ENCODE measurements at places on chromosomes 12 and 14. TPM values are rescaled to one million over a fixed set of nuclear protein-coding genes. Genes with fewer than 3 reads are reported as not detected.

DNA sequence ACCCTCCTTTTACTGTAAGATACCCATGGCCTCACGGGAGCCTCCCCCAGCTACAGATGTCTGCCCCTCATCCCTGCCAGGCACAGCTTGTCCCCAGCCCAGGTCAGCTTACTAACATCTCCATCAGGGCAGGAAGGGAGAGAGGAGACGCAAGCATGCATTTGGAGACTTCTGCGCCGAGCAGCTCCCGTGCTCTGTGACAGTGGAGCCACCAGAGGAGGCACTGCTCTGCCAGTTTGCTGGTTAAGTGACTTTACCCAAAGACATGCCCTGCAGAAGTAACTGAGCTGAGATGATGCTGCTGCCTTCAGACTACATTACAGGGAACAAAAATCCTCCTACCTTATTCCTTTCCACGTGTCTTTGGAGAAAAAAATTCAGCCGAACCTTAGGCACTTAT lies 133.4 kb downstream of the ESRRB start:
- no peaks in the 10 kb centered on the region for H3K36me3 ChIP-seq
- no peak overlapping the region for H3K27ac ChIP-seq
- H3K4me3 ChIP-seq = no peak overlapping the region

DNA sequence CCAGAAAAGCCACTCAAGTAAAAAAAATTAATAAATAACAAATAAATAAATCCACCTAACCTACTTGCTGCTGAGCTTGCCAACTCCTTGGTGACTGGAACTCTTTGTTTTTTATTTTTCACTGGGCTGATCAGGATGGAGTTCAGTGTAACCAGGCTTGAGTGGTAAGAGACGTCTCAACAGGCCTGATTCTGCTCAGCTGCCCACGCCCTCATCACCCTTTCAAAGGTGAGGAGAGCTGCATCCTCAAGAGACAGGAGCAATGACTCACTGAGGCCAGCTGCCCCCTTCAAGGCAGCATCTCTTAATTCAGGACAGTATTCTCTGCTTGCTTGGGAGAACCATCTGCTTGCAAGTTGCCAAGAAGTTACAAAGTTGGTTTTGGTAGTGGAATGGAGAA lies 111.9 kb upstream of the CPM start:
- no peaks in the 10 kb centered on the region for H3K36me3 ChIP-seq
- H3K4me1 ChIP-seq = no peaks in the 10 kb centered on the region
- no peak overlapping the region for H3K4me3 ChIP-seq
- H3K27me3 ChIP-seq = no peaks in the 10 kb centered on the region

DNA sequence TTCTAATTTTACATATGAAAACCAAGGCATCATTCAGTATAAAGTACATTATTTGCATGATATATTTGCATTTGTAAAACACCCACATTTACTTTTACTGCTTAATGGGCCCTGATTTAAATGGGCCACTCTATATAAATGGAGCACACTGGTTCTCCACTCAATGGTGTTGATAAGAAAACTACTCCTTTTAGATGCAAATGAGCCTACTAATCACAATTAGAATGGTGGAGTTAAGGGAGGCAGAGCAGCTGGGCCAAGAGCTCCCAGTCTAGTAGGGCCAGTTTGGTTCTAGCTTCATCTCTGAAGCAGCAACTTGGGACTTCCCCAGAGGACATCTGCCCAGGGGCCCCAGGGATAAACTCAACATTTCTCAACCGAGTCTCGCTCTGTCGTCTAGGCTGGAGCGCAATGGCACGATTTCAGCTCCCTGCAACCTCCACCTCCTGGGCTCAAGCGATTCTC lies 120.7 kb downstream of the FOXN3 start:
- H3K27ac ChIP-seq = no peak overlapping the region
- H3K27me3 ChIP-seq = no peaks in the 10 kb centered on the region
- H3K36me3 ChIP-seq = no peaks in the 10 kb centered on the region
- no peak overlapping the region for H3K4me3 ChIP-seq

DNA sequence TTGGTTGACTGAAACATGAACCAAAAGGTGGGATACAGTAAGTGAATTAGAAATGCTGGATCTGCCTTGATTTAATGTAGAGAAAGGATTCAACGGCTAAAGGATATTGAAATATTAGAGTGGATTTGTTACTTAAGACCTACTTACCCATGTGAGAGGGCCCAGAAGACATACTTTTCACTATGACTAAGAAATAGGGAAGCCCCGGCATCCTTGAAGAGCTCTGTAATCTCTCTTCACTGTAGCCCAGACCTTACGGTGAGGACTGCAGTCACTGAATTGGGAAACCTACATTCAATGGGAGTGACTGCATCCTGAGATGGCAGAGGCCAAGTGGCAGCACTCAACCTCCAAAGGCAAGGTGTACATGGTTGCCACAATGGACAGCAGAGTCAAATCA lies 52.5 kb downstream of the KANSL2 start:
- no peaks in the 10 kb centered on the region for H3K27me3 ChIP-seq
- H3K36me3 ChIP-seq = no peaks in the 10 kb centered on the region
- no peak overlapping the region for H3K4me3 ChIP-seq
- no peak overlapping the region for H3K27ac ChIP-seq
- DNase-seq = no peak
- H3K4me1 ChIP-seq = no peaks in the 10 kb centered on the region

- H3K36me3 ChIP-seq = no peaks in the 10 kb centered on the region
- peak; percentile 27 for DNase-seq
- no peaks in the 10 kb centered on the region for H3K4me1 ChIP-seq
- H3K27ac ChIP-seq = peak overlapping the region; percentile 25
- peaks cover 17% of the 10 kb centered on the region for H3K27me3 ChIP-seq
- no peak overlapping the region for H3K4me3 ChIP-seq
These were observed 3.4 kb downstream of the PTHLH start for GRCh38 chr12:27968972-27969623.

GRCh38 chr12:132493482-132494178 lies 3.7 kb downstream of the FBRSL1 start:
- H3K4me3 ChIP-seq = no peak overlapping the region
- H3K27ac ChIP-seq = no peak overlapping the region
- H3K36me3 ChIP-seq = no peaks in the 10 kb centered on the region

DNA sequence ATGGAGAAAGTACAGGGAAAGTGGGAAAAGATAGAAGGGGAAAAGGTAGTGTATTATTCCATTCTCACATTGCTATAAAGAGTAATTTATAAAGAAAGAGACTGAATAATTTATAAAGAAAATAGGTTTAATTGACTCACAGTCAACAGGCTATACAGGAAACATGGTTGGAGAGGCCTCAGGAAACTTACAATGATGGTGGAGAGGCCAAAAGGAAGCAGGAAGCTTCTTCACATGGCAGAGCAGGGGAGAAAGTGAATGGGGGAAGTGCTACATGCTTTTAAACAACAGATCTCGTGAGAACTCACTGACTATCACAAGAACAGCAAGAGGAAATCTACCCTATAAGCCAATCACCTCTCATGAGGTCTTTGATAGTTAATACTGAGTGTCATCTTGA lies 725.0 kb upstream of the FLRT2 start:
- H3K36me3 ChIP-seq = no peaks in the 10 kb centered on the region
- no peak overlapping the region for H3K27ac ChIP-seq

GRCh38 chr12:57000393-57000792 lies 6.0 kb downstream of the ZBTB39 start:
- no peak overlapping the region for H3K27ac ChIP-seq
- H3K36me3 ChIP-seq = peaks cover 55% of the 10 kb centered on the region
- peaks cover 8% of the 10 kb centered on the region for H3K4me1 ChIP-seq
- H3K4me3 ChIP-seq = no peak overlapping the region
- no peaks in the 10 kb centered on the region for H3K27me3 ChIP-seq

DNA sequence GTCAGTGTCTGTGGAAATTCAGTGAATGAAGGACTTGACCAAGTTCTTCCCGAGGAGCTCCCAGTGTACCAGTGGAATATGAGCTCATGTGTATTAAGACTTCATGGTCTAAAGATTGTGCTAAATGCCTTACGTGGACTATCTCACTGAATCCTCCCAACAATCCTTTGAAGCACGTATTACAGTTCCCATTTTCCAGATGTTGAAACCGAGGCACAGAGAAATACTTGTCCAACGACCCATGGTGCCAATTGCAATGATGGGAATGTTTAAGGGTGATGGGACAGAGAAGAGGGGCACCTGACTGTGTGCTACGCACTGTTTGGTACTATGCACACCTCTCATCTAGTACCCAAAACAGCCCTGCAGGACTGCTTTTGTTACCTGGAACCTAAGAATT lies 77.2 kb downstream of the PAPOLA start:
- H3K4me3 ChIP-seq = no peak overlapping the region
- no peaks in the 10 kb centered on the region for H3K36me3 ChIP-seq
- H3K27ac ChIP-seq = no peak overlapping the region
- no peaks in the 10 kb centered on the region for H3K27me3 ChIP-seq
- H3K4me1 ChIP-seq = no peaks in the 10 kb centered on the region
- no peak for DNase-seq

DNA sequence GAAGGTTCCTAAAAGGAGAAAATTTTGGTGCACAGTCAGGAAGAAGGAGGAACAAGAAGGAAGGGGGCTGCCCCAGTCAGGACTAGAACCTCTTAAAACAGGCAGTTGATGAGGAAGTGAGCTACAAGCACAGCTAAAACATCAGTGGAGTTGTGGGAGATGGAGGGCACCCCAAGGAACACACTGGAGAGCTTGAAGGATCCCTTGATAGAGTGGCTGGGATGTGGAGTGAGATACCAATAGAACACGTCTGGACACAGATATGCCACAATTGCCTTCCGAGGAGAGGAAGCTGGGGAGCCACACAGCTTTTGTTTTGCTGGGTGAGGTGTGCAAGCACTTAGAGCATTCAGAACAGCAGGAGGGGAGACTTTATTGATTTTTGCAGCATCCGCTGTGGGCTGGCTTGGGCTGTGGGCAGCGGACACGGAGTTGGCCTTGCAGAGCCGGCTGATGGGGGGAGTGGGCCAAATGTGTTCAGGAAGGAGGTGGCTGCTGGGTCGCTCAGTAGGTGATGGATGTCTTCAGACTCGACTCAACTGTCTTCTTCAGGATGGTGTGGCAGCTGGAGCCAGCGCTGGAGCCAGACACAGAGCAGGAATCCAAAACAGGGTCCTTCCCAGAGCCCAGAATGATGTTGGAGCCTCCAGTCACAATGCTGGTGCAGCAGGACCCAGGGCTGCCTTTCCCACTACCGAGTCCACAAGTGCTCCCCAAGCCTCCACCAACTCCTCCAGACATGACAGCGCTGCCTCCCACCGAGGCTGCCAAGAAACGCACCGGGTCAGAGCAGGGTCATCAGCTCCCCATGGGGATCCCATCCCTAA lies 4.7 kb upstream of the KRT79 start:
- H3K4me3 ChIP-seq = no peak overlapping the region
- H3K27ac ChIP-seq = no peak overlapping the region
- no peak for DNase-seq
- no peaks in the 10 kb centered on the region for H3K27me3 ChIP-seq
- H3K36me3 ChIP-seq = no peaks in the 10 kb centered on the region

DNA sequence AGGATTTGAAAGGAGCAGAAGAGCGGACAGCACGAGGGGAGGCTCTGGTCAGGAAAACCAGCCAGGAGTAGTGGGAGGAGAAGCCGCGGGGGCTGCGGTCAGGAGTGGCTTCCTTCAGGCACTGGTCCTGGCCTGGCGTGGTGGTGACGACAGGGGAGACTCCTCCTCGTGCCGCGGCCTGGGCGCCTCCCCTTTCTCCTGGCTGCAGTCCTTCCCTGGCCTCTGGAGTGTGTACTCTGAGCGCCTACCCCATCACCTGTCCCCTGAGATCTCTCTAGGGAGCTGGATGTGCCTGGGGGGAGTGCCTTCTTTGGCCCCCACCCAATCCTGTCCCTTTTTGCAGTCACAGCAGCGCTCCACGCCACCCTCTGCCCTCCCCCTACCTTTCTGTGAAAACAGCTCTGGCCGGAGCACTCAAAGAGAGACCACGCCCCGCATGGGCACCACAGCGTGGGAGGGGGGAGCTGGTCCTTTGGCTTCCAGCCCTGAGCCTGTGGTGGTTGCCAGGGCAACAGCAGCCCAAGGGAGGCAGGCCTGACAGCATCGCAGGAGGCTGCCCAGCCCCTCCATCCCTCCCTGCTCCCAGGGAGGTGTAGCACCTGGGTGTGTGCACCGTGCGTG lies 125.9 kb downstream of the CALM1 start:
- H3K4me1 ChIP-seq = peaks cover 35% of the 10 kb centered on the region
- no peaks in the 10 kb centered on the region for H3K36me3 ChIP-seq
- DNase-seq = peak; percentile 78
- no peaks in the 10 kb centered on the region for H3K27me3 ChIP-seq
- no peak overlapping the region for H3K4me3 ChIP-seq
- H3K27ac ChIP-seq = no peak overlapping the region

DNA sequence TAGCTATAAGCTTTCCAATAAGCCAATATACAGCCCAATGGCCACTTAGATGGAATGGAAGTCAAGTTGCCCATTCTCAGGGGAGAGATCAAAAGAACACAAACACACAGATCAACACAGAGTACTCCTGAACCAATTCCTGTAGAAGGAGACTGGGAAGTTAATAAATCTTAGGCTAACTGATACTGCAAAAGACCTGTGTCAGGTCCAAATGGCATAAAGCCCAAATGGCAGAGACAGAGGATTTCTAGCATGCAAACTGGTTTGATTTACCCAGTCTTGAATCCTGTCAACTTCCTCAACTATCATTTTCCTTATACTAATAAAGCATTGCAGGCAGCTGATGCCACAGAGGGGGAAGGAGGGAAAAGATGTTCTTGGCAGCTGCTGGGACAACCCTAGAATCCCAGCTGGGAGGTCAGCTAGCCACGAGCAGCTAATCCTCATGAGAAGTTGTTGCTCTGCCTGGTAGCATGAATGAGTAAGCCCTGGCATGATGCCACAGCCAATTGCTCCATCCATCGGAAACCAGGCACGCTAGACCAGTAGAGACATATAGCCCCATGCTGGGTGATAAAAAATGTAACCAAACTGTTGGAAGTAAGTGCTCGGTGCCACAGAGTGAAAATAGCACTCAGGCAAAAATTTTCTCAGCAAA lies 26.2 kb downstream of the ANG start:
- no peak overlapping the region for H3K4me3 ChIP-seq
- H3K36me3 ChIP-seq = no peaks in the 10 kb centered on the region
- H3K27ac ChIP-seq = no peak overlapping the region
- peak; percentile 73 for DNase-seq
- no peaks in the 10 kb centered on the region for H3K4me1 ChIP-seq
- no peaks in the 10 kb centered on the region for H3K27me3 ChIP-seq

- H3K36me3 ChIP-seq = no peaks in the 10 kb centered on the region
- no peak for DNase-seq
- no peaks in the 10 kb centered on the region for H3K27me3 ChIP-seq
- H3K4me3 ChIP-seq = no peak overlapping the region
- no peak overlapping the region for H3K27ac ChIP-seq
- H3K4me1 ChIP-seq = no peaks in the 10 kb centered on the region
These were observed 20.2 kb upstream of the SSTR1 start for GRCh38 chr14:38187528-38187927.

GRCh38 chr12:15726027-15726877 lies 62.9 kb downstream of the EPS8 start:
- H3K27me3 ChIP-seq = no peaks in the 10 kb centered on the region
- peaks cover 3% of the 10 kb centered on the region for H3K4me1 ChIP-seq
- peak overlapping the region; percentile 27 for H3K27ac ChIP-seq
- no peak overlapping the region for H3K4me3 ChIP-seq
- no peak for DNase-seq

Gene TAPBPL
- 6.9 TPM for total RNA-seq

Gene SMIM41
- not detected for total RNA-seq

Gene SCN8A
- total RNA-seq = 0.32 TPM

Gene C1R
- total RNA-seq = 50.9 TPM
